ENCODE measurements at places on chromosomes 5 and 9.

DNA sequence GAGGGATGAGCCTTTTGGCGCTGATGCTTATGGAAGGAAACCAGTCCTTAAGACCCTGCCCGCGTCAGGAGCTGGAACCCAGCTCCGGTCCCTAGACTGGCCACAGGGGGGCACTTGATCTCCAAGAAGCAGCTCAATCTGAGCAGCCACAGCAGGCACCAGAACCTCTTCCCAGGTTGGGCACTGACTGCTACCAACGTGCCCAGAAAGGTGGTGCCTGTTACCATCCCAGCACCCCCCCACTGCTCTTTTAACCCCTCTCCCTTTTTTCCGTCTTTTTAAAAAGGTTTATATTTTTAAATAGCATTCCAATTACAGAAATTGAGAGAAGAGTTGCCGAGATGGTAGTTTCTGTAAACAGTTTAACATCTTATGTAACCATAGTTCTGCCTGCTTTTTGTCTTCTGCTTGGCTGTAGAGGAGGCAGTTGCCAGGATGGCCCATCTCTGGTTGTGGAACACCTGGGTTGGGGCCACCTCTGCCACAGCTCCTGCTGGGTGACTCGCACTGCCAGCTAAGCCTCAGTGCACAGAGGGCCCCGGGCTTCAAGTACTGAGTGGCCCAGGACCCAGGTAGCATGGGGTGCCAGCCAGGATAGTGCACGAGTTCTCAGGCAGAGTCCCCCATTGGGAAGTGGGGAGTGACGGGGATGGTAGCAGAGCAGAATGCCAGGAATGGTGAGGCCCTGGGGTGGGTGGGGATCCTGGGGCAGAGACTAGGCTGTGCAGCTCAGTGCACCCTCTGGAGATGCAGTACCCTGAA, 62.8 kb downstream of the PFDN1 start:
- peak; percentile 74 for DNase-seq

- peak; percentile 70 for DNase-seq
Observed at GRCh38 chr9:134698587-134699342, 57.2 kb downstream of the COL5A1 start.

DNA sequence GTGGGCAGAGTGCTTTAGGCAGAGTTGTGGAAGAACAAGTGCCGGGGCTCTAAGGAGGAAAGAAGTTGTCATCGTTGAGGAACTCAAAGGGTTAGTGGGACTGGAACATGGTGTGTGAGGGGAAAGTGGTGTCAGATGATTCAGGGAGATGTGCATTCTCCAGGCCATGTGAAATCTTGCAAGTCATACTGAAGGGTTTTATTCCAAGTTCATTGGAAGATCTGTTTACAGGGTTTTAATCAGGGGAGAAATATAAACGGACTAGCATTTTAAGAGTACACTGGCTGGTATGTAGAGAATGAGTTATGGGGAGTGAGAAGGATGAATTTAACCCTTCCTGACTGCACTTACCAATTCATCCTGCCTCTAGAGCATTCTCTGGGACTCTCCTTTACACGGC, 49.3 kb downstream of the NR2F1 start:
- DNase-seq: no peak

- DNase-seq: no peak
Observed at GRCh38 chr9:89022001-89022759, 30.9 kb downstream of the S1PR3 start.

- no peak for DNase-seq
Observed at GRCh38 chr5:83589786-83590185, 118.2 kb downstream of the VCAN start.

- DNase-seq: no peak
Observed at GRCh38 chr5:55600497-55601203, 65.9 kb upstream of the PLPP1 start.

DNA sequence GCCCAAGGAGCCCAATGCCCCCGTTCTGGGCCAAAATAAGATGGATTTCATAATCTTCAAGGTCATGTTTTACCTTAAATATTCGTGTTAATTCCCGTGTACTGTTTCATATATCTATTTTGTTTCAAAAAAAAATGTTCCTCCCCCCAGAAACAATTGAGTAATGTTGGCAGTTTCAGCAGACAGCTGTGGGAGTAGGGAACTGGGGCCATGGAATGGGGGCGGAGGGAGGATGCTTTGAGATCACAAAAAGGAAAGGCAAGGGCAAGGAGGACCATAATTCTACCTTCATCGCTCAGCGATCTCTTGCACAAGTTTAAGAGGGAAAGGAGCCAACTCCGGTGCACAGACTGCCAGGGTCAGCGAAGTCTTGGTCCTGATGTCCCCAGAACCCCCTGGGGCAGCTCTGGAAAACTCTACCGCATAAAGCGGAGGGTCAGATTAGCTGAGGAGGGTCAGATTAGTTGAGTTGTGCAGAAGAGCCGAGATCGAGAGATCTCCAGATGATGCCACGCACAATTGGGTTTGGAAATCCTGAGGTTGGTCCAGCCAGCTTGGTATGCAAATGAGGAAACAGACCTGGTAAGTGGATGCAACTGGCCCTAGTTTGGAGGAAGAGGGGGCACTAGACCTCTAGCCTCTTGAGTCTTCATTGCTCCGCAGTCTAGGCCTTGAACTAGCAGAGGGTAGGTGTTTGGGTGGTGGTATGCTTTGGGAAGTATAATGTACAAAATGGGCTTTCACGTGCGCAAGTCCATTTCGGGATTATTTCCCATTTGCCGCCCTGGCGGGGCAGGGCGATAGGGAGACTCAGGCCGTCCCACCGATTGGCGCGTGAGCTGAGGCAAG, 24.0 kb downstream of the CDKN2A start:
- no peak for DNase-seq

DNA sequence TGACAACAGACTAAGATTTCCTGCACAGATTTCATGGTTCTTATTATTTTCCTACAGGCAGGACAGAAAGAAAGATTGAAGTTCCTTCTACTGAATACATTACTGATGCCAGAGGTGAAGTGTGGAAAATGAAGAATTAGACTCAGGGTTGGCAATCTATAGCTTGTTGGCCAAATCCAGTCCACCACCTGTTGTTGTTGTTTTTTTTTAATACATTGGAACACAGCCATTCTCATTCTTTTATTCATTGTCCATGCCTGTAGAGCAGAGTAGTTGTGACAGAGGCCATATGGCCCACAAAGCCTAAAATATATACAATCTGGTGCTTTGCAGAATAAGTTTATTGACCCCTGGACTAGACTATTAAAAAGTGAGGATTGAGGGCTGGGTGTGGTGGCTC, 5.8 kb upstream of the PLPPR1 start:
- no peak for DNase-seq

DNA sequence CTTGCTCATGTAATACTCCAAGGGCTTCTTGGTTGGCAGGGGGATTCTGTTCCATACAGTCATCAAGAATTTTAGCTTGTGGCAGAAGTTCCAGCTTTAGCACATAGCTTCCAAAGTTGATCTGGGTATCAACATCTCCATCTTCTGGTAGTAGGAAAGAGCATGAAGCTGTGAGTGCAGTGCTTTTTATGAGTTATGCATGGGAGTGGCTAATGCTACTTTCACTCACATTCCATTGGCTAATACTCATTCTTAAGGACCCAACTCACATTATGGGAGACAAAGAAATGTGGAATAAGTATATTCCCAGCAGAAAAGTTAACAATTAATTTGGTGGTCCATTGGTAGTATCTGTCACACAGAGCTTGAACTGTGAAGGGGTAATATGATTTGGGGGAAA, 194.2 kb upstream of the CHD1 start:
- no peak for DNase-seq

DNA sequence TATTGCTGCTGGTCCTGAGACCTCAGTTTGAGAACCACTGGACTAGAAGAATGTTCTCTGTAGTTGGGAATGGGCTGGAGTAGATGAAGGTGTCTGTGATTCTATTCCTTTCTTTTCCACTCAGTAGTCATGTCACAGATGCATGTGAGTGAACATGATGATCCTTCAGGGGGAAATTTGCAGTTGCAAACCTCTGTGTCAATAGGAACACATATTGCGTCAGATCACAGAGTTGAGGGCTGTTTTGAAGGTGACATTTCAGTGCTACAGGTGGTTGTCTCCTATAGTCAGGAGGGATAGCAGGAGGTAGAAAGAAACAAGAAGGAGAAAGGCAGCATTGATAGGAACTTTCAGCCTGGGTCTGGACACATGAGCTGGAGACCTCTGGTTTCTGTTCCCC, 239.3 kb downstream of the ARHGEF28 start:
- DNase-seq: no peak

GRCh38 chr5:39424736-39425637, at the start of gene DAB2:
Gene DAB2 (minus strand): TSS chr5:39424980. CDS start chr5:39394320, 30,660 bp downstream.
- peak; percentile 17 for DNase-seq

GRCh38 chr5:65474130-65474711, 7.5 kb downstream of the ADAMTS6 start:
- DNase-seq: no peak

DNA sequence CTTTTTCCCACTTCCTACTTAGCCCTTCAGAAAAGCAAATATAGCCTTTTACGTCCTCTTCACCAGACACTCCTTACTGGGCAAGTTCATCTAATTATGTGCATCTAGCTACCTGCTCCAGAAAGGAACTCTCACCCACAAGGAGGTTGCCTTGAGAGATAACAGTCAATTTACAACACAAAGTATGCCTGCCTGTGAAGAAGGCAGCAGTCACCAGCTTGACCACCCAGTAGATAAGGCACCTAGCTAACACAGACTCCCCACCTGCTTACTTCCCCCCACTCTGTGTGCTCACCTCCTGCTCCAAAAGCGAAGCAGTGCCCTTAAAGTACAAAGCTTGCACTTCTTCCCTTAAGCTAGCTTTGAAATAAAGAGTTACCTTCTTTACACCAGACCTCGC, 111.7 kb upstream of the MRPS30 start:
- no peak for DNase-seq

GRCh38 chr5:8695902-8696845, 827.2 kb downstream of the MTRR start:
- DNase-seq: no peak

DNA sequence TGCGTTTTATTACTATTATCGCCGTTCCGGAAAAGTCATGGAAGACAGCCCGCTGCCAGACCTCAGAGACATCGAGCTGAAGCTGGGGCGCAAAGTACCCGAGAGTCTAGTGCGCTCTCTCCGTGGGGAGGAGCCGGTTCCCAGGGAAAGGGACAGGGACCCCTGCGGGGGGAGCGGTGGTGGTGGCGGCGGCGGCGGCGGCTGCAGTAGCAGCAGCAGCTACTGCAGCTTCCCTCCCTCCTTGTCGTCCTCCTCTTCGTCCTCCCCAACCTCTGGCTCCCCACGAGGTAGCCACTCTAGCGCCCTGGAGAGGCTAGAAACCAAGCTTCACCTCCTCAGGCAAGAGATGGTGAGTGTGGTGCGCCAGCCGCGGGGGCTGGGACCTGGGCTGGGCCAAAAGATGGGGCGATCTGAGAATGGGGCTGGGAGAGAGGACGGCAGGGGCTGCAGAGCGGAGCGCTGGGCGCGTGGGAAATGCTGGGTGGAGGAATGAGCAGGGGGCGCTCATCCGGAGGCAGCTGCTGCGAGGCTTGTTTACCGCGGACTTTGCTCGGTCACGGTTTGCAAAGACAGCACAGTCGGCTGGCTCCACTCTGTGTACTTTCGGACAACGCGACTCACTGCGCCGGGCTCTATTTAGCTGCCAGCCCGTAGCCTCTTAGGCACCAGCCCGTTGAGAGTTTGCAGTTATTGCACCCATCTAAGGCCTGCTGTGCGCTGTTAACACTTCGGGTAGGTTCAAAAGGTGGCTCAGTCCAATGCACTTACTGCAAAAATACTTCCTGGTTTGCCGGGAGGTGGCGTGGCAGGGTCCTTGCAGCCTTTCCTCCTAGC, 1.1 kb downstream of the LURAP1L start:
- DNase-seq: peak; percentile 10

DNA sequence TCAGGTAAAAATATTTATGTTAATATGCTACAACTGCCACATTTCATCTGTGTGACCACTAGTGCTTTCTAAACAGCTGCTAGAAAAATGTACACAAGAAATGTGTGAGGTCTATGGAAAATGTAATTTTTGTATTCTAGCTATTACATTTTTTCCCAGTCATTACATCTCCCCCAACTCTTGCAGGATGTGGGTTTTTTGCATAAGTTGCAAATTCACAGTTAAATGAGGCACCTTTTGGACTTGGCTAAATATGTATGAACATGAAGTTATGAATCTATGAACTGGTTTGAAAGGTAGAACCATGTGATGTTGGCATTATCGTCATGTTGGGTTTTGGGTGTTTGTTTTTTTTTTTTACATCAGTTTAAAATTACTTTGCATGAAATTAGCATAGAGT, 590.4 kb upstream of the WWC1 start:
- DNase-seq: no peak

DNA sequence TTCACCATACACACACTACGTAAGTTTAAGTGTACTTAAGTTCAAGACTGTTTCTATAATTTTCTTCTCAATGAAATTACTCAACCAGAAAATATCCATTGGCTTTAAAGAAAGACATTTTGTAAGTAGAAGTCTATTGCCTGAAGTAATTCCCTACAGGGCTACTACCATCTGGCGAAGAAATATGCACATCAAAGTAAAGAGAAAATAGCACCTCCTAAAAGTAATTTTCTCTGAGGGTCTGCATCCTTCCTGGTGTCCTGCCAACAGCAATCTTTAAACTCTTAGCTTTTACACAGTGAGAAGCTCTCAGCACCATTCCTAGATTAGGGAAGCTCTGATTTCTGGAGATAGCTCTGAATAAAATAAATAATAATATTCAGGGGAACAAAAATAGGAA, 498.5 kb upstream of the TYRP1 start:
- no peak for DNase-seq

DNA sequence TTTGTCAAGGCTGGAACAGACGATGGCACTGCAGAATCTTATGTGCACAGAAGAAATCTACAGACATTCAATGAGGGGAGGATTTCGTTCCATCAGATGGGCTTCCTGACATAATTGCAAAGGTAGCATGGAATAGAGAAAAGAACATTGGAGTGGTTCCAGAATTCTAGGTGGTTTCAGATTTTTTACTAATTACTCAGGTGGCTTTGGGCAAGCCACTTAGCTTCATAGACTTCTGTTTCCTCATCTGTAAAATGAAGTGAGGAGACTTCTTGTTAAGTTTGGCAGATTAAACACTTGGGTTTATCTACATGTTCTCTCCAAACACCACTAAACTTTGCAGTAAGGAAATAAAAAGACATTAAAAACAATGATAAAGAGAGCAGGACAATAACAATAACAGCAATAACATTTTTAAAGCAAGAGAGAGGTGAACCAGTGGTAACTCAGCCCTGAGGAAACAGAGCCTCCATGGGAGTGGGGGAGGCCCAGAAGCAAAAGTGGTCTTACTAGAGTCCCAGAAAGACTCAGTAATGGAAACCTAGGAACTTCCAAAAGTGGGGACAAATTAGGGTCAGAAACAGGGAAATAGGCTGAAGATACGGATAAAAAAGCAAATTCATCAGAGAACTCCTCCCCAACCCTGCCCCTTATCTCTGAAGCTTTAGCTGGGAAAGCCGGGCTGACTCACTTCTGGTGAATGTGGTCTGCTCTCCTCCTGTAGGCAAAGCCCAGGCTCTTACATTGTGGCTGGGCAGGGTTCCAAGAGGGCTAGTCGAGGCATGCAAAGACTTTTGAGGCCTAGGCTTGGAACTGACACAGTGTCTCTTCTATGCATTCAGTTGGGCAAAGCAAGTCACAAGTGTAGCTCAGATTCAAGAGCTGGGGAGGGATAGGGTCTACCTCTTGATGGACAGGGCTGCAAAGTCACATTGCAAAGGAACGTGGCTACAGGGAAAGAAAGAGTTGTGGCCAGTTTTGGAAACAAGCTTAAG, 11.8 kb upstream of the ACTBL2 start:
- no peak for DNase-seq

- no peak for DNase-seq
Observed at GRCh38 chr5:28132151-28132550, 1093.8 kb upstream of the CDH9 start.

Measured in germinal center (tissue), 1 donor.